Foreskin keratinocyte (primary cell): ENCODE measurements at places on chromosomes 16 and 17.

GRCh38 chr16:17744921-17745572, 274.3 kb upstream of the XYLT1 start:
- no peak for DNase-seq

- DNase-seq: no peak
Measured at GRCh38 chr16:62068747-62069146, 32.5 kb upstream of the CDH8 start.

DNA sequence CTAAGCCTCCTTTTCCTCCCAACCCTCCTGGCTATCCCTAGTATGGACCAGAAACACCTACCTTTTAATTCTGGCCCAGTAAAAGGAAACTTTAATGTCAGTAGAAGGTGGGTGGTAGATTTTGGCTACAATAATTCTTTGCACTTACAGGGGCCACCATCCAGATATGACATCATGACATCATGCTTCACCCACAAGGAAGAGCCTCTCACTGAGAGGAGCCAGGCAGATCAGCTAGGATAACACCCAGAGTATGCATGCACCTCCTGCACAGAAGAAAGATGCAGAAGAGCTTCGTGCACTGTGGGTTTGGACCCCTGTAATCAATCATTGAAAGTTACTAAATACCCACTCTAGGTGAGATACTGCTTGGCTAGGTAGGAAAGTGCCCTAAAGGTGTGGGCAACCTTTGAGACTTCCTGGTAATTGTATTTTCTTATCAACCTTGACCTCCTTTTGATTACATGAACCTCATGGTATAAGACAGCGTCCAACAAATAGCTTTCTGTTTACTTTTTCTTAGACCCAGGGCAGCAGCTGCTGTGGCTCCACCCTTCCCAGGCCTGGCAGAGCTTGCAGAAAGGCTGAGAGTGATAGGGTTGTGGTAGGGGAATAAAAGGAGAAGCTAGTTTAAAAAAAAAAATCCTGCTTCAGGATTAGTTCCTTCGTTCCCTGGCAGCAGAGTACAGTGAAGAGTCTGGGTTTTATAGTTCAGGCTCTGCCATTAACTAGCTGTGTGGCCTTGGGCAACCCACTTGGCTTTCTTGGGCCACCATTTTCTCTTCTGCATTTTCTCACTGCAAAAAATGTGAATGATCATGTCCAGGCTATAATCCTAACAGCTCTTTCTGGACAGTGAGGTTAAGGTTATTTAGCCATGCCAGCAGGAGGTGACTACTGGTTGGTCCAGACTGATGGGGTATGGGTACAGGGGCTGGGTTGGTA, 6.2 kb downstream of the MAP3K14 start:
- DNase-seq: no peak

- no peak for DNase-seq
Measured at GRCh38 chr17:19306160-19307111, 56.1 kb downstream of the B9D1 start.

DNA sequence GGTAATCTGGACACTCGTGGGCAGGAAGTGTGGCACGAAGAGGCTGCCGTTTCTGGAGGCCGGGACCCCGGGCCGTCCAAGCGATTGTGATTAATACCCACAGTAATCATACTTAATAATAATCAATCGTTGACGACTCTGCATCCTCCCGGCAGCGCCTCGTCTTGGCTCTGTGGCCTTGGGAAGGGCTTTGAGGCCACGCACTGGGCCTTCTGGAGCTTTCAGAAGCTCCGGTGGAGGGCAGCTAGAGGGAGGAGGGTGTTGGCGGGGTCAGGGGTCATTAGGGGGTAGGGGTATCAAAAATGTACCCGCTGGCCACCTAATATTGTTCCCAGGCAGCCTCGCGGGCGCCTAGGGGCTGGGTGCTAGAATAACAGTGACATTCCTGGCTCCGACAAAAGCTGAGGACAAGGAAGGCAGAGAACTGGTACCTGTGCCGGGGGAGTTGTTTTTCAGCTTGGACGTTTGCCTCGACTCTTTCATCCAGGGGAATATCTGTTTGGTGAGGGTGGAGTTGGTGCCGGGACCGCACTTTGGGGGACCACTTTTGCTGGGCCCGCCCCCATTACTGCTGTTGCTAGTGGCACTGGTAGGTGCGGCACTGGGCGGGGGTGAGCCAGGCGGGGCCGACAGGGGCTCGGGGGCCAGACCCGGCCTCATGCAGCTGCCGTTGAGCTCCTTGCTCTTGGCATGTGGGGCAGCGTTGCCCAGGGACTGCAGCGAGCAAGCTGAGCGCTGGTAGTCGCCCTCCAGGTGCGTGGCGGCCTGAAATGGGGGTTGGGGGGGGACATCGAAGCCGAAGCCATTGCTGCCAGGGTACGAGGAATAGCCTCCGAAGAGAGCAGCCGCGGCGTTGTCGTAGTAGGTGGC, 6.9 kb upstream of the HOXB2 start:
- DNase-seq: no peak
